NCI-H2081 treated with DMSO at 0.1 percent for 48 hours (cell line): ENCODE measurements at places on chromosomes 3 and 15.

DNA sequence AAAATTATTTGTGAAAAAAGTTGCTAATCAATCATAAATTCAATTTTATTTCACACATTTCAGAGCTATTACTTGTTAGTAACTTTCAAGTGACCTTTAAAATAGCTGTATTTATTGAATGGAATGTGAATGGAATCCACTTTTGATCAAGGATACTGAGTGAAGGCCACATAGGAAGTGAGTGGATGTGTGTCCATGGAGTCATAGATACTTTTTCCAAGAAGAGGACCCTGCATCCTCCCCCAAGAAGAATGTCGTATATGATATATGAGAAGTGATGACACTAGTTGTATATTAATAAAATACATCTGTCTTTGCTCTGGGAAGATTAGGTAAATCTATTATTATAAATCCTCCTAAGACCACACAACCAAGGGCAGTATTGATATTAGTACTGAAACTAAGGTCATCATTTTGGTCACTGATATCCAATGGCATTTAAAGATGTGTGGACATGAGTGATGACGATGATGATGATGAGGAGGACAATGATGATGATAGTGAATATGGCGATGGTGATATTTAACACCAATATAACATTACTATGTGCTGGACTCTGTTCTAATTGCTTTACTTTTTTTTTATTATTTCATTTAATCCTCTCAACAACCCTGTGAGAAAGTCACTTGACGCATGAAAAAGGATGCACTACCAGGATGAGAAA lies 493.0 kb upstream of the NR2F2 start:
- DNase-seq, result no peak

GRCh38 chr15:85492406-85492805 lies 112.0 kb downstream of the AKAP13 start:
- no peak for DNase-seq

GRCh38 chr3:52891164-52891563 lies 6.2 kb downstream of the STIMATE start:
- DNase-seq, result no peak

GRCh38 chr15:99906793-99907192 lies 173.6 kb upstream of the LYSMD4 start:
- no peak for DNase-seq

DNA sequence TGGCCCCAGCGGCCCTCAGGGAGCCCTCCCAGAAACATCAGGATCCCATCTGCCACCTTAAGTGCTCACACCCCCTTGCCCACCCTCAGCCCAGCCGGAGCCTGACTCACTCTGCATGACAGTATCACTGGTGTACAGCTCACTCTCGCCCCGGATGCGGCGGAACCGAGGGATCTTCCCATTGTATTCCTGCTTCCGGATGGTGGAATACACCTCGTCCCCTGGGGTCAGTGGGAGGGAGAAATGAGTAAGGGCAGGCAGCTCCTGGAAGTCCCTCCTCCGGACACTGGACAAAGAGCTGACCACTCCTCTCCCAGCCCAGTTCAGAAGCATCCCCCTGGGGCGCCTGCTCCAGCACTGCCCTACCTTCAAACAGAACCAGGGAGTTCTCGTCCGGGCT lies 16.5 kb downstream of the SEMA7A start:
- no peak for DNase-seq

DNA sequence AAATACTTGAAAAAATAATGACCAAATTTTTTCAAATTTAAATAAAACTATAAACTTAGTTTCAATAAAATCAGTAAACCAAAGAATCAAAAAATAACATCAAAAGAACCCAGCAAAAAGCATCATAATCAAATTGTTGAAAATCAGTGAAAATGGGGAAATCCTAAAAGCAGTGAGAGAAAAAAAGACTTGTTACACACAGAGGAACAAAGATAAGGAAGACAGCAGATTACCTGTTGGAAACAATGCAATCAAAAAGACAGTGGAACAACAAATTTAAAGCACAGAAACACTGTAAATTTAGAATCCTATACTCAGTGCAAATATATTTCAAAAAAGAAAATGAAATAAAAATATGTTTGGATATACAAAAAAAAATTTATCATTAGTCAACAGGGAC lies 156.2 kb upstream of the LMCD1 start:
- no peak for DNase-seq

- DNase-seq, result no peak
Measured at GRCh38 chr15:32869776-32870175, 152.0 kb downstream of the GREM1 start.

DNA sequence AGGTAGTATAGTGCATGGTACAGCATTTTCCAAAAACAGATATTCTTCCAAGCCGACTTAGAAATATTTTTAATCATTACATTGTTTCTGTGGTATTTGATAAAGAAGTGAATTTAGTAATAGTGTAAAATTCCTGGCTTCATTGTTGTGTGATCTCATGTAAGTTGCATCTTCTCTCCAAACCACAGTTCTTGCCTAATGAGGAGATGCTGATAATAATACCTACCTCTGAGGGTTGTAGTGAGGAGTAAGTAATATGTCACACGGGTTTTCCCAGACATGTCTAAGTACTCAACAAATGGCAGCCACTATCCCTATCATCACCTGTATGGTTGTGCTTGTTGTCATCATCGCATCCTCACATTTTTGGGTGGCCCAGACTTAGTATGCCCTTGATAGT lies 167.3 kb downstream of the SLCO3A1 start:
- DNase-seq, result no peak

DNA sequence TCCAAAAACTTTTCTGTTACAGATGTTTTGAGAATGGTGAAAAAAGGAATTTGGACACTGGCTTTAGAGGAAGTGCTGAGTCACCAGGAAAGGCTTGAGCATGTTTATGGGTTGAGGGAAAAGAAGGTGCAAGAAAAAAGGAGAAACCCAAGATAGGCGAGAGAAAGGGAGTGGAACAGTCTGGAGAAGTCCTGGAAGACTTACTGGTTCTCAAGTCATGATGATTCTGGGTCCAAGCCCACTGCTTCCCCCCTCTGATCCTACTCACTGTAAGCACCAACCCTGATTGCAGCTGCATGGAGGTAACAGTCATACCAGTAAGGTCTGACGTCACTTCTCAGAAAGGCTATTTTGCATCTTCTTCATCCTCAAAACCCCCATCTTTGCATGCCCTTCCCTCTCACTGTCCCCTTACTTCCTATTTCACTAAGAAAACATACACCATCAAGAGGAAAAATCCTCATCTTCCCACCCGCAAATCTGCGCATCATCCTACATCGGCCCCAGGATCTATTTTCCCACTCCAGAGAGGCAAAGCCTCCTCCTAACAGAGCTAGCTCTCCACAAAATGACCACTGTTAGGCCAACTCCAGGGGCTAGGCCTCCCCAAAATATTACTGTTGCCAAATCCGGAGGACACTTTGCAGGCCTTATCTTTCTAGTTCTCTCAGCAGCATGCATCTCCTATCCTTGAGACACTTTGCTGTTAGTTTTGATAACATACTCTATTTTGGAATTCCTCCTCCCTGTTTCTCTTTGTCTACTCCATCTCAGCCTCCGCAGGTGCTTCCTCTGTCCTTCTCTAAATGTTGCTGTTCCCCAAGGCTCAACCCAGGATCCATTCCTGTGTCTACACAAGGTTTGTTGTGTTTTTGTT lies 3.2 kb upstream of the ATP13A3 start:
- DNase-seq, result no peak

DNA sequence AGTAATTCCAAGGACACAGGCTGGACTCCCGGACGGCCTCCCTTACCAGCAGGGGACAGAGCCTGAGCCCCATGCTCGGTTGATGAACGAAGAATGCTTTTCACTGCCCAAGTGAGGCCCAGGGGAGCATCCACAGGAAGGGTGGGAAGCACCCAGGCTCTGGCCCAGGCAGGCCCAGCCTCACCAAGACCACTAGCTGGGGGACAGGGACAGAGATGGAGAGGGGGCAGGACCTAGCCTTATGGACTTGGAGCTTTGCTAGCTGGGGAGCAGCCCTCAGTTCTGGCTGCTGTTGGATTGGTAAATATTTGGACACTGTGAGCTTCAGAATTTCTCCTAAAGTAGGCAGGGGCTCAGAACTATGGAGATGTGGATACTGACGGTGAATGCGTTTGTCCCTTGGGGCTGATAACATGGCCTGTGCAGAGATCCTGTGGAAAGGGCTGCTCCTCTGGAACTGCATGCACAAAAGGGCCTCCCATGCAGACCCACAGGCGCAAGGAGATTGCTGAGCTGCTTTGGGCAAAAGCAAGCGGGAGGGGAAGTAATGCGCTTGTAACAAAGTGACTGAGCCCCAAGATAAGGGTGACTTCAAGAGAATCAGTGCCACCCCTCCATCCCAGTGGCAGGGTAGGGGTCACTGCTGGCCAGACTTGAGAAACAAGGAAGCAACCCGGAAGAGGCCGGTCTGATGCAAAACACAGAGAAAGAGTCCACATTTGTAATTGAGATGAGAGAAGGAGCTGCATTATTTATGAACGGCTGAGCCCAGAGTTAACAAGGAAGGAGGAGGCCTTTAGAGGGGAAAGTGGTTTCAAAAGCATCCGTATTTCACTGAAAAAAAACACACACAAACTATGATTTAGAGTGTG lies 70.1 kb upstream of the MEF2A start:
- DNase-seq, result no peak

DNA sequence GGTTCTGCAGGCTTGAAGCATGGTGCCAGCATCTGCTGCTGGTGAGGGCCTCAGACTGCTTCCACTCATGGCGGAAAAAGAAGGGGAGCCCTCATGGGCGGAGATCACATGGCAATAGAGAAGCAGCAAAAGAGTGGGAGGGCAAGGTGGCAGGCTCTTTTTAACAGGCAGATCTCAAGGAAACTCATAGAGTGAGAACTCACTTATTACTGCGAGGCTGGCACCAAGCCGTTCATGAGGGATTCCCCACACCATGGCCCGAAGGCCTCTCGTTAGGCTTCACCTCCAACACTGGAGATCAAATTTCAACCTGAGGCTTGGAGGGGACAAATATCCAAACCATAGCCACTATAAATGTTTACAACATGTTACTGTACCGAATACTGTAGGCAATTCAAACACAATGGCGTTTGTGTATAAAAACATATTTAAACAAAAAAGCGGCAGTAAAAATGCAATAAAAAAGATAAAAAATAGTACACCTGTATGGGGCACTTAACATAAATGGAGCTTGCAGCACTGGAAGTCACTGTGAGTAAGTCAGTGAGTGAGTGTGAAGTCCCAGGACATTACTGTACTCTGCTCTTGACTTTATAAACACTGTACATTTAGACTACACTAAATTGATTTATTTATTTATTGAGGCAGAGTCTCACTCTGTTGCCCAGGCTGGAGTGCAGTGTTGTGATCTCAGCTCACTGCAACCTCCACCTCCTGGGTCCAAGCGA lies 18.8 kb upstream of the MOBP start:
- DNase-seq, result no peak

DNA sequence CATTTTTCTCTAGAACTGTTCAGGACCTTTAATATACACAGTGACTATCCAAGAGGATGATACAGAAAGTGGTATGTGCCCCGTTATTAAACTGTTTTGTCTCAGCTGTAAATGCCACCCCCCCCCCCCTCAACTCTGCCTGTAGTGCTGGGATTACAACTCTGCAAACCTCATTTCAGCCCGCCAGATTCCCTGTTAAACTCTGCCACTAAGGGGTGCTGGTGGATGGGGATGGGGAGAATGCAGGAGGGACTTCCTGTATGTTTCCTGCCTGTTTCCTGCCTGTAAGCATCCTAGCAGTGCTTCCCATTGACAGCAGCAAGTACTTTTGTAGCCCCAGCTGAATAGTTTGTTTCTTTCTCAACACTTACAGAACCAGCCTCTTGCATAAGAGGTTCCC lies 301.7 kb upstream of the RORA start:
- DNase-seq, result no peak

GRCh38 chr3:152183473-152183872 lies 85.3 kb upstream of the MBNL1 start:
- no peak for DNase-seq

DNA sequence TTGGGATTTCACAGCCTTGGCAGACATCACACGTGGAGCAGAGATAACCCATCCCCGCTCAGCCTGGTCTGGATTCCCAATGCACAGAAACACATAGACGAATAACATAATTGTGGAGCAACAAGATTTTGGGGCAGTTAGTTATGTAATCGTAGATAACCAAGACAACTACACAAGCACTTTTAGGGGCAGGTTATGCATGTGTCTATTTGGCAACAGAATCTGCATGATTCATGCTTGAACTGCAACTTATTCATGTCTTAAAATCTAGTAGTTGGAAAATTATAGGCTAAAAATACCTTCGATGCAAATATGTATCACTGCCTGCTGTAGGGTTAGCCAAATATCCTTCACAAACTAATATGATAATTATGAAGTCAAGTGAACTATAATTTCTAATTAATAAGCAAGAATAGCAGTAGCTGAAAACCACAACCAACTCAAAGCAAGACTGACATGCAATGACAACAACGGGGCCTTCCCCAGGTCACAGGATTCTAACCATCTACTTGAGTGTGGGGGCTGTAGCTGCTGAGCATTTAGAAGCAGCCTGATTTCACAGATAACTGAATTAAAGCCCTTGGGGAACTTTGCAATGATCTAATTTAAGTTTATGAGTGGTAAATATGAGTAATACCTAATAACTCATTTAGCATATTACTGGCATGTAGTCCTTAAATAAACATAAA lies 31.1 kb downstream of the DGKG start:
- DNase-seq, result no peak

DNA sequence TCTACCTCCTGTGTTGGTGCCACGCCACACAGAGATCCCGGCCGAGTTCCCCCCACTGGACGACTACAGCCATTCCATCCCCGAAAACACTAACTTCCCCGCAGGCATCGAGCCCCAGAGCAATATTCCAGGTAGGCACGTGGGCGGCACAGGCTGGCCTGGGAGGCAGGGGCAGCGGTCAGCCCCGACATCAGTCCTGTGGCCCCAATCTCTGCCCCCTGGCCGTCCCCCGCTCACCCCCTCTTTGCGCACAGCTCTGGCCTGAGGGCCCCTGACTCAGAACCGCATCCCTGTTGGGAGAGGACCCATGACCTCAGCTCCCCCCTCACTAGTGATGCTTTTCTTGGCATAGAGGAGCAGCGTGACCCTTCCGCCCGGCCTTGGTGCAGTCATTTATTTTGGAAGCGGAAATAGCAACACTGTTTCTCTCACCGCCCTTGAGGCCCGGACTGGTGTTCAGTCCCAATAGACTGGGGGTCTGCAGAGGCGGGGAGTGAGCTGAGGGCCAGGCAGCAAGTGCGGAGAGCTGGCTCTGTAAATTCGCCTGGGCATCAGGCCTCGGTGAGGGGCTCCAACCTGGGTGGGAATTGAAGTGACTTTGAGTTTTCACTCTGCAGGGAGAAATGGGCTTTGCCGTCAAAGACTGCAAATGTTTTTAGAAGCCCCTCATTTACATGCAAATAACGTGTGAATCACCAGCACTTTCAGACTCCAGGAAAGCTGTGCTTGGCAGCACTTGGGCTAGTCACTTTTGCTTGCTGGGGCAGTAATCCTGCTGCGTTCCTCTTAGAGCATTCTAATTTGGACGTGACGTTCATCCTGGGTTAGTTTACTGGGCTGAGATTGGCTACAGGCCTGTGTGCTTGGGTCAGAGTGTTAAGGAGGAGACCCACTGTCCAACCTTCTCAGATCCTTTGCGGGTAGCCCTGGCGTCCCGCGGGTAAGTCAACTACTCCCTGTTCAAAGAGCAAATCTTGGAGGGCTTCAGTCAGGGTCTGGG lies 88.9 kb downstream of the AAGAB start:
- DNase-seq, result no peak

- DNase-seq, result no peak
Measured at GRCh38 chr3:8239718-8240695, 261.6 kb upstream of the LMCD1 start.
